ENCODE measurements at places on chromosomes 7 and 10.

GRCh38 chr7:4399121-4399520 lies 283.0 kb upstream of the FOXK1 start:
- no peak for DNase-seq

DNA sequence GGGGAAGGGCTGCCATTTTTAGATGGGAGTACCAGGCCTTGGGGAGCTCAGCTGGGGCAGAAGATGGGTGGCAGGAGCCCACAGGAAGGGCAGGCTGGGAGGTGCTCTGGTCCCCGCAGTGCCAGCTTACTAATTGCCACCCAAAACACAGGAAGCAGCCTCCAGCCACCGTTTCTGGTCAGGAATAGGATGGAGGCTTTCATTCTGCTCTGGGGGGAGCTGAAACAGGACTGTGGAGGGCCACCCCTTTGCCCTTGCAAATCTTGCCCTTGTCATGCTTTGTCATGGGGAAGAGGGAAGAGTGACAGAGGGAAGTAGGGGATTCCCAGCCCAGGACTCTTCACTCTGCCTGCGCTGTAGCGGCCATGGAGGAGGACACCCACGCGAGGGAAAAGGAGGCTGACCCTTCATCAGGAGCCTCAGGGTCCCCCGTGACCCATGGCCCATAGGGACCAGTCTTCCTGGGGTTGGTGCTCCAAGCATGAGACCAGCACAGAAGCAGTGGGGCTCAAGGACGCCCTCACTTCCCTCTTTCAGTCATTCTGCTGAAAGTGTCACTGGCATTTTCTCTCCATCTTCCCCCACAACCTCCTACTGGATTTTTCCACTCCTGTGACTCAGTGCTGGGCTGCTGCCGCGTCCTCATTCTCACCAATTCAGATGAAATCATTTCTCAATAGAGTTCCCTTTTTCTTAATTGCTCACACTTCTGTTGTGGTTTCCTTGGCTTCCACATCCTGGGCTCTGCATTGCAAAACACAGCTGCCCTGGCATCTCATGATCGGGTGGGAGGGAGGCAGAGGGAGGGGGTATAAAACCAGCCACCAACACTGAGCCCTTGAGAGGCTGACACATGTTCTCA lies 61.9 kb downstream of the MKI67 start:
- peak; percentile 55 for DNase-seq

- no peak for DNase-seq
Observed at GRCh38 chr10:128541926-128542475, 415.8 kb upstream of the MKI67 start.

- DNase-seq: no peak
Observed at GRCh38 chr7:92731335-92732063, 104.9 kb downstream of the CDK6 start.

- DNase-seq: no peak
Observed at GRCh38 chr10:18158773-18159265, 18.6 kb downstream of the CACNB2 start.

GRCh38 chr7:1024331-1024841 lies 20.0 kb upstream of the GPR146 start:
- no peak for DNase-seq

GRCh38 chr7:95454438-95455045 lies 19.7 kb upstream of the PON2 start:
- DNase-seq: no peak

DNA sequence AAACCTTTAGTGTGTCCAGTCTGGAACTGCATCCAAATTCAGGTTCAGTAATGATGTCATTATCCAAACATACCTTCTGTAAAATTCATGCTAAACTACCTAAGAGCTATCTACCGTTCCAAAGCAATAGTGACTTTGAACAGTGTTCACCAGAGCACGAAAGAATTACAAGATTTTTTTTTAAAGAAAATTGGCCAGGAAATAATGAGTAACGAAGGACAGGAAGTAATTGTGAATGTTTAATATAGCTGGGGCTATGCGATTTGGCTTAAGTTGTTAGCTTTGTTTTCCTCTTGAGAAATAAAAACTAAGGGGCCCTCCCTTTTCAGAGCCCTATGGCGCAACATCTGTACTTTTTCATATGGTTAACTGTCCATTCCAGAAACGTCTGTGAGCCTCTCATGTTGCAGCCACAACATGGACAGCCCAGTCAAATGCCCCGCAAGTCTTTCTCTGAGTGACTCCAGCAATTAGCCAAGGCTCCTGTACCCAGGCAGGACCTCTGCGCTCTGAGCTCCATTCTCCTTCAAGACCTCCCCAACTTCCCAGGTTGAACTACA lies 694 bp upstream of the FAS start:
- DNase-seq: no peak

DNA sequence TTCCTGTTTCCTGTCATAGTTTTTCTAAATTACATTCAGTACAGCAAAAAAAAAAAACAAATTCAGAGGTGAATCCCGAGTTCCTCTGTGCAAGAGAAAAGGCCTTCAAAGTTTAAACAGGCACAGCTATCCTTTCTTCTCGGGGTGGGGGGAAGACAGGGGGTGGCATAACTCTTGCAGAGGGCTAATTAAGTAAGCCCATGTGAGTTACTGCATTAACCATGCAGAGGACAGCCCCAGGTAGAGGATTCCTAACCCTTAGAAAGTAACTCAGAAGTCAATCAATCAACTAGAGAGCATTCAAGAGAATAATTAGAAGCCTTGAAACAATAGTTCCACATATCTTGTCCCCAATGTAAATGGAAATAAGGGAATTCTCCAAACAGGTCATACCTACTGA lies 170.9 kb downstream of the CSTF2T start:
- no peak for DNase-seq

DNA sequence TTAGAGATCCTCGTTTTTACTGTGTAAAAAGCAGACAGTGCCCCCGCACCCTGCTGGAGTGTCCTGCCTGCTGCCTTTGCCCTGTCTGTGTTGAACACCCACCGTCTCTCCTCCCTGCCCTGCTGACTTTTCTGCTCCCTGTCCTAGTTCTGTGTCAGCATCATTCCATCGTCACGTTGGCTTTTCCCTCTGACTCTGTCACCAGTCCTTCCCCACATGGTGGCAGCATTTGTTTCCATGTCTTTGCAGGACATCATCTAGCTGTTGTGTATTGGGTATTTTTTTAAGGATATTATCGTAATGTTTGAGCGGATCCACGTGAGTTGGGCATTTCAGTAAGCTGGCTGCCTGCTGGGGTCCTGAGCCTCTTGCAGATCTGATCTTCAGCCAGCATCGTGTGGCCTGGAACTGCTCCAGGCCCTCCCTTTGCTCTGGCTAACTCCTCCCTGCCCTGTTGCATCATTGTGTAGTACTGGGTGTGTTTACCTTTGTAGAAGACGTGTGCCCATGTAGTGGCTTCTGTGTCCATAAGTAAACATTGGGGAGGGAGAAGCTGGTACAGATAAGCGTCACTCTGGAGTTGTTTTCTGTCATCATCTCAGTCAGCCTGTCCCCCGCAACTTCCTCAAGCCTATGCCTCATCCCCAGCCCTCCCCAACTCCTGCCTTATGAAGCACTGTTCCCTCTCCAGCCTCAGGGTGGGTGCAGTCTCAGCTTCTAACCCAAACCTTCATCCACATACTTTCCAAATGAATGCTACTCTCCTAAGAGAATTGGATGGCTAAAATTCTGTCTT lies 44.3 kb downstream of the TRRAP start:
- DNase-seq: no peak

DNA sequence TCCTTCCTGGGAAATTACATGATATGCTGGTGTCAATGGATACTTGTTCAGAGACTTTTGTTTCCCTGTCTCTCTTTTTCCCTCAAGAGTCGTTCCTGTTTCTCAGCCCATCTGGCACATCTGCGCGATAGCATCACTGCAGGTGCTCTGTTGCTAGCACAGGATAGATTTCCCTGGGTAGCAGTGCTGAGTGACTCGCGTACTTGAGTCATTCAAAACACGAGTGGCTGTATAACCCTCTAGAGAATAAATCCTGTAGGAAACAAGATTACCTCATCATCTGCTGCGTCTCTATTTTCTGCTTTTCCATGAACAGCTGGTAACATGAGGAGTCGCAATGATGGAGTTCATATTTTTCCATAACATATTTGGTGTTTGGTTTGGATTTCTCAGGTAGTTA lies 452.0 kb upstream of the FZD8 start:
- DNase-seq: no peak

DNA sequence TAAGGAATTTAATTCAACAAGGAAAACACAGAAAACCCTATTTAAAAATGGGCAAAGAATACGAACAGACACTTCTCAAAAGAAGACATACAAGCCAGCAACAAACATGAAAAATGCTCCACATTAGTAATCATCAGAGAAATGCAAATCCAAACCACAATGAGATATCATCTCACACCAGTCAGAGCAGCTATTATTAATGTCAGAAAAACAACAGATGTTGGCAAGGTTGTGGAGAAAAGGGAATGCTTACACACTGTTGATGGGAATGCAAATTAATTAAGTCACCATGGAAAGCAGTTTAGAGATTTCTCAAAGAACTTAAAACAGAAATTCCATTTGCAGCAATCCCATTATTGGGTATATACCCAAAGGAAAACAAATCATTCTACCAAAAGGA lies 55.2 kb downstream of the GCC1 start:
- no peak for DNase-seq

DNA sequence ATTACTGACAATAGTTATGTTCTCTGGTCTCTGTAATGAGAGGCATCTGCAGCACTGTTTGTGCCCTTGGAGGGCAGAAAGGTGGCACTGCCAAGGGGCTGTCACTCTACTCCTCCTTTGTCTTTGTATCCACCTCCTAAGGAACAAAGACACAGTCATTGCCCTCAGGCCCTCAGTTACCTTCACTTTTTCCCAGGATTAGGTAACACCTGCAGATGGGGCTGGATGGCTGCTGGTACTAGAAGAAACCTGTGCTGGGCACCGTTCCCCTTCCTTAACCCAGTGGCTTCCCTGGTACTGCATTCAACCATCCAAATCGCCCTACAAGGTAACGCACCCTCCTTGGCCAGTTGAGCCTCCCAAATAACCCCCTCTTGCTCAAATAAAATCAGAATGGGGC lies 246.9 kb upstream of the NEBL start:
- DNase-seq: no peak

DNA sequence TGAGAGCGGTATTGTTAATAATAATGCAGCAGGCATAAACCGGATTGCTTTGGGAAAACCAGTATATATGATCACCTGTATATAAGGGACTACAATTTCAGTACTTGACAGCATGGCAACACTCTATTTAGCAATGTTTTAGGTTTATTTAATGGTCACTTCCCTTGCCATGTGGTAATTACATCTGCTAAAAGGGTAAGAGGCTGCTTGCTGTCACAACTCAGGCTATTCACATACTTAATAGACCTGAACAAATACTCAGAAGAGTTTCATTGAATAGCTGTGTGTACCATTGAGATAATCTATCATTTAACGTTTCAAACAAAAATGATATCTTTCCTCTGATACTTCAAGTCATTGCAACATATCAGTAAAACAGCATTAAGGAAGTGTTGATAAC lies 90.1 kb downstream of the PCDH15 start:
- DNase-seq: no peak

DNA sequence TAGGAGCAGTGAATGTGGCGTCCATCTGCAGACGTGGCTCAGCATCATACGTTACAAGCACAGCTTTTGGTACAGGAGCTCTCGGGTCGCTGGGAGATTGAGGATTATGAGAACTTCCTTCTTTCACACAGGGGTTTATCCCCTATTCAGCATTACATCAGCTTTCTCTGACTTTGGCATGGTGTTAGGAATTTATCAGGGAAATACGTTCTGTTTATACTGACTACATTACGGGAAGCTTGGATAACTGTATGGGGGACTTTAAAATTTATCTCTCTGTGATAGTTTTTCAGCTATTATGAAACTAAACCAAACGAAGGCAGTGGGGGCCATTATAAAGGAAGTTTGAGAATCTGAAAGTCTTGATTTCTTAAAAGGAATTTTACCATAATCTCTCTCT lies 110.1 kb upstream of the INSYN2A start:
- no peak for DNase-seq

DNA sequence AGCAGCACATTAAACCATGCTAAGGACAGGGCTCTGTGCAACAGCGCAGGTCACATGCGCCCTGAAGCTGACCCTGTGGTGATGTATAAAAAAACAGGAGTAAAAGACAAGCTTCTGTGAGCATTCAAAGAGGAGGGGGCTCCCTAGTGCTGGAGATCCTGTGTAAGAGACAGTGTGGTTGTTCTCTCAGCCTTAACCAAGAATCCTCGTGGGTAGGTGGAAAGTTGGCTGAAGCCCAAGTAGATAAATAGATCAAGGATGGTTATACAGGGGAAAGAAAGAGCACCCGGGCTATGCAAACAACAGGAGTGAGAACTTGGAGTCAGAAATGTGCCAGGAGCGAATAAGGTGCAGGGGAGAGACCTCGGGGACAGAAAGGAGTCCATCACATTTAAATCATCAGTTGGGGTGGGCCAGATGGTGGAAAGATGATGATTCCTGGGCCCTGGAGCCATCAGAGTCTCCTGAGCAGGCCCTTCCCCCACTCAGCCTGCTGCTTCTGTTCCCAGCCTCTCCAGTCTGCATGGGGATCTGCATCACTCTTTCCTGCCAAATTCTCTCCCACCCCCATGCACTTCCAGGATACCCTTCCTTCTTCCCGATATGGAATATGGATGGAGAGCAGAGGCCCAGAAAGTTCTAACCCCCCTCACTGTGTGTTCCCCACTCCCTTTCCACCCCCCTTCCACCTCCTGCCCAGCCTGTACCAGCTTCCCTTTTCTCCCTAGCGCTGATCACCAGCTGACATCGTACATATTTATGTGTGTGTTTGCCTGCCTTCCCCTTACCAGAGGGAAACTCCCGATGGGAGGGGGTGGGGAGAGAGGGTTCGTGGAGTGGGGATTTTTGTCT lies 78.1 kb upstream of the PRR15 start:
- DNase-seq: no peak

- no peak for DNase-seq
Observed at GRCh38 chr7:8386926-8387550, 46.4 kb upstream of the NXPH1 start.

GRCh38 chr7:108515630-108516029 lies 10.3 kb downstream of the PNPLA8 start:
- DNase-seq: no peak

DNA sequence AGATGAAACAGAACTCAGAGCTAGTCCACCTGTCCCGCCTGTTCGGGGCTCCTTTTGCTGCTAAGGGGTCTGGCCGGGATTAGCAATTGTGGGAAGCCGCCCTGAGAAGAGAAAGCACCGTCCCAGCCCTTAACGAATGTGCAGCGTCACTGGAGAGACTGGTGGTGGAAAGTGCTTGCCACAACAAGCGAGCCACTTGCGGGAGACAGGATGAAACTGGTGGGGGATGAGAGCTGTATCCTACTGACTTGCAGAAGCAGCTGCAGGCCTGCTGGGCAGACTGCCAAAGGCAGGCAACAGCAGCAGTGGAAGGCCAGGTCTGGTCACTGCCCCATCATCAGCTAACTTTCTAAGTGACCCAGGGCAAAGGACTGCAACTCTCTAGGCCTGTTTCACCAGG lies 95.4 kb downstream of the FAM53B start:
- DNase-seq: no peak

Data from stimulated activated CD4-positive, alpha-beta T cell treated with anti-CD3 and anti-CD28 coated beads, Interleukin-15, amount 100 ng/mL, for 1 hour (primary cell).